ENCODE measurements at places on chromosomes 4 and X. TPM values are rescaled to one million over a fixed set of nuclear protein-coding genes. Genes with fewer than 3 reads are reported as not detected.

DNA sequence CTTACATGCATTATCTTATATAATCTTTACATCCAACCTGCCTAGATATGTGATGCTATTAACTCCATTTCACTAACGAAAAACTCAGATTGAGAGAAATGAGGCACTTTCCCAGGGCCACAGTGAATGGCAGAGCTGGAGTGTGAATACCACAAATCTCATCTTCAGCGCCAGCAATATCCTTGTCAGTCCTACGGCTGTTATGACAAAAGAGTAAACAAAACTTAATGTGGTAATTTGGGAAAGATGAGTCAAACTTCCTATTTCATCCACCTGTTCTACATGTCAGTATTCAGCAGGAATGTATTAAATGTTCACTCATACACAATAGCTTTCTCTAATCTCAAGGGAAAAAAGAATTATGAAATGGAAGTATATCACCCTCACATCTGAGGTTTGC is 56.9 kb downstream of the FAT1 start:
- H3K36me3 ChIP-seq = peaks cover 14% of the 10 kb centered on the region
- H3K4me1 ChIP-seq = peaks cover 3% of the 10 kb centered on the region
- H3K27ac ChIP-seq = no peak overlapping the region
- no peak for DNase-seq

The CT83 gene
- not detected for total RNA-seq

The CITED1 gene
- 26.8 TPM for total RNA-seq

The IL1RAPL1 gene
- 2.3 TPM for total RNA-seq

Measured in muscle of leg (tissue), 16 donors.